ENCODE measurements at places on chromosomes 4 and X. TPM values are rescaled to one million over a fixed set of nuclear protein-coding genes. Genes with fewer than 3 reads are reported as not detected.

Gene BANK1
- 0.43 TPM for polyA plus RNA-seq

Gene JADE3
- 5.6 TPM for polyA plus RNA-seq

Gene MAGEB4
- not detected for polyA plus RNA-seq

Gene TMEM185A
- polyA plus RNA-seq, result 19.7 TPM

Gene APBB2
- 52.9 TPM for polyA plus RNA-seq

Gene TRIM75
- not detected for polyA plus RNA-seq

Gene TLR10
- not detected for polyA plus RNA-seq

Gene CSAG3
- not detected for polyA plus RNA-seq

DNA sequence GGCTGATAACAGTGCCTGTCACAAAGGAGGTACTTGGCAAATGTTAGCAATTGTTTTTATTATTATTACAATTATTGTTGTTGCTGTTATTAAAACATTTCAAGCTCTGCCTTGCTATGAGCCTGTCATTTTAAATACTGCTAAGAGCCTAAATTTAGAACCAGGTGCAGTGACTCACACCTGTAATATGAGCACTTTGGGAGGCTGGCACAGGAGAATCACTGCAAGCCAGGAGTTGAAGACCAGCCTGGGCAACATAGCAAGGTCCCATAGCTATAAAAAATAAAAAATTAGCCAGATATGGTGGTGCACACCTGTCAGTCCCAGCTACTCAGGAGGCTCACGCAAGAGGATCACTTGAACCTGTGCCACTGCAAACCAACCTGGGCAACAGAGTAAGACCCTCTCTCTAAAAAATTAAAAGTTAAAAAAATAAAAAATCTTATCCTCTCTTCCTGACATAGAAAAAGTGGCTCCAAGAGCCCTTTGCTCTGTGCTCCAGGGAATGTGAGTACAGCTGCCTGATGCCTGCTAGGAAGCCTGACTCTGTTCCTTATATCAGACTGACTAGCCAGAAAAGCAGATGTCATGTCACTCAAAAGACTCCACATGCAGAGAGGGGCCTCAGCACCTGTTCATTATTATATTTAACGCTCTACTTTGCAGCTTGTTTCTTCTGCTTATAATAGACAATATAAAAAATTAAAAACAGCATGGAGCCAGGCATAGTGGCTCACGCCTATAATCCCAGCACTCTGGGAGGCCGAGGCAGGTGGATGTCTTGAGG lies 234.0 kb downstream of the OPHN1 start:
- DNase-seq, result no peak

GRCh38 chr4:113828702-113829101 lies 67.2 kb upstream of the CAMK2D start:
- no peak for DNase-seq

- DNase-seq, result no peak
Observed at GRCh38 chrX:1231850-1232465, 19.5 kb upstream of the CRLF2 start.

GRCh38 chrX:66053414-66053813 lies 13.5 kb upstream of the VSIG4 start:
- no peak for DNase-seq

DNA sequence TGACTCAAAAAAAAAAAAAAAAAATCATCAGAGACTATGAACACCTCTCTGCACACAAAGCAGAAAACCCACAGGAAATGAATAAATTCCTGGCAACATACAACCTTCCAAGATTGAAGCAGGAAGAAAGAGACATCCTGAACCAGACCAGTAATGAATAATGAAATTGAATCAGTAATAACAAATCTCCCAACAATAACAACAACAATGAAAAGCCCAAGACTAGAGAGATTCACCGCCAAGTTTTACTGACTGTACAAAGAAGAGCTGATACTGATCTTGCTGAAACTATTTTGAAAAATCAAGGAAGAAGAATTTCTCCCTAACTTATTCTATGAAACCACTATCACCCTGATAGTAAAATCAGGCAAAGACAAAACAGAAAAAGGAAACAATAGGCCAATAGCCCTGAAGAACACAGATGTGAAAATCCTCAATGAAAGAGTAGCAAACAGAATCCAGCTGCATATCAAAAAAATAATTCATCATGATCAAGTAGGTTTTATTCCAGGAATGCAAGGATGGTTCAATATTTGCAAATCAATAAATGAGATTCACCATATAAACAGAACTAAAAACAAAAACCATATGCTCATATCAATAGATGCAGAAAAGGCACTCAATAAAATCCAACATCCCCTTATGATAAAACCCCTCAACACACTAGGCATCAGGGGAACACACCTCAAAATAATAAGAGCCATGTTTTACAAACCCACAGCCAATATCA lies 31.0 kb upstream of the PLK4 start:
- DNase-seq, result no peak
